ENCODE measurements at places on chromosomes 2 and 18. TPM values are rescaled to one million over a fixed set of nuclear protein-coding genes. Genes with fewer than 3 reads are reported as not detected.

DNA sequence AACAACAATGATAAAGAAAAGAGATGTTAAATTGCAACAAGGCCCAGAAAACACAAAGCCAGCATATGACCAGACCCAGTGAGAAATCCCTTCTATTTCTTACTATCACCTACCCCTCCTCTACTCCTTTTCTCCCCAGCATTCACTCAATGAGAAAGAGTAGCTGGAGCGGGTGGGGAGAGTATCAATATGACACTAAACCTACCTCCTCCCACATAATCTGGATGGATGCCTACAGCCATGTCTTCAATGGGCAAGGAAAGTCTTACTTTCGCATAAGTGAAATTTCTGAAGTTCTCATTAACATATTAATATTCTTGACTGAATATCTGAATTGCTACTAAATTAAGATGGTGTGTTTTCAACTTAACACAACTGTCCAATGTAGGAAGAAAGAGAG is 78.2 kb downstream of the AFF3 start:
- DNase-seq, result no peak

The NPPC gene
- 4.2 TPM for total RNA-seq

DNA sequence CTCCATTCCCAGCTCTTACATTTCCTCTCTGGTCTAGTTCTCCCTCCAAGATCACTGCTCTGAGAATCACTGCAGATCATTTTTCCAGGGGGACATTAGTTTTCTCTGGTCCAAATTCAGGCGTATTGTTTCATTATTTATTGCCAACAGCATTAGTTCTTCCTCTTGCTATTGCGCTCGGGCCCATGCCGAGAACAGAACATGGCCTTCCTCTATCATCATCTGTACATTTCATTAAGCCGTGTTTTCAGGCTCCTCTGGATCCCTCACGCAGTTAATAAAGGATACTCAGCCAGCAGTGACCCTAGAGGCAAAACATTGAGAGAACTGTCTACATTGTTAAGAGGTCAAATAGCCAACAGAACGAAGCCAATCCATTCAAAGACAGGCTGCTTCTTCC is 63.9 kb downstream of the CCBE1 start:
- no peak for DNase-seq

GRCh38 chr2:43201497-43201896 is 24.9 kb downstream of the ZFP36L2 start:
- DNase-seq, result no peak

- no peak for DNase-seq
Observed at GRCh38 chr18:13813271-13813849, 10.6 kb upstream of the MC5R start.

The SERTAD2 gene
- 21.8 TPM for total RNA-seq

DNA sequence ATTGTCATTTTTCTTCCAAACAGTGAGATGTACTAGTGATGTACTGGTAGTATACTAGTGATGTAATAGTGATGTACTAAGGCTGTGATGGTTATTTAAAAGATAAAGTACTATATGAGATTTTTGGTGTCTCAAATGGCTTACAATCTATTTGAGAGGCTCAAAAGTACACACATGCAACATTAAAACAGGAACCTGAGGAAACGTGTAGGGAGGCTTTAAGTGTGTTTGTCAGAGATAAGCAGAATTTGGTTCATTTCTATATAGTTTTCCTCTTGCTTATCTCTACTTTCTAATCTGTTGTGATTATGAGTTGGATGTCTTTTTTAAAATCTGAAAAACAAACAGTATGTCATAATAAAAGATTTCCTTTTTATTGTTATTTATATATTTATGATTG is 100.9 kb upstream of the SERTAD2 start:
- no peak for DNase-seq

The SCYGR4 gene
- total RNA-seq, result not detected

- no peak for DNase-seq
Observed at GRCh38 chr2:96526615-96527285, 9.8 kb upstream of the ARID5A start.
